Activated CD8-positive, alpha-beta T cell treated with anti-CD3 and anti-CD28 coated beads, Interleukin-2, amount 10 ng/mL, durations not matched to agents 7 days and 5 days (primary cell): ENCODE measurements at places on chromosomes 6 and 20. TPM values are rescaled to one million over a fixed set of nuclear protein-coding genes. Genes with fewer than 3 reads are reported as not detected.
A peak's percentile ranks its signal among the peaks of the same experiment; 100 is the strongest.

GRCh38 chr20:46699651-46700359 is 9.6 kb upstream of the SLC2A10 start:
- peak; percentile 34 for DNase-seq

- DNase-seq, result no peak
These were observed 50.1 kb downstream of the CARMIL1 start for GRCh38 chr6:25329161-25329817.

TUBE1 gene
- total RNA-seq, result 16.0 TPM

- no peak for DNase-seq
These were observed 485.4 kb upstream of the MANEA start for GRCh38 chr6:95091823-95092436.

GRCh38 chr6:90907931-90908655 is 321.2 kb upstream of the MAP3K7 start:
- DNase-seq, result no peak

DNA sequence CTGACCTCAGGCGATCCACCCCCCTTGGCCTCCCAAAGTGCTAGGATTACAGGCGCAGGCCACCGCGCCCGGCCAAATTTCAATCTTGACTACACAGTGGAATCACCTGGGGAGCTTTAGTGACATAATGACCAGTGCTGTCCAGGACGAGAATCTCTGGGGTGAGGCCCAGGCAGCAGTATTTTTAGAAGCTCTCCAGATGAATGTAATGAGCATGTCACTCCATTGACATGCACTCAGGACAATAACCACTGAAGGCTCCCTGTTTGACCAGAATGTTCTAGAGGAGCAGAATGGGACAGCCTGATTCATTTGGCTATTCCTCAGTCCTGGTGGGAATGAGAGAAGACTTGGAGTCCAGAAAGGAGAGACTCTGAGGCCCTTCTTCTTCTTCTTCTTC is 39.2 kb downstream of the SRSF3 start:
- no peak for DNase-seq

GRCh38 chr6:124066269-124066668 is 262.6 kb downstream of the NKAIN2 start:
- DNase-seq, result no peak

GRCh38 chr6:37819802-37820717 is 533 bp downstream of the ZFAND3 start:
- peak; percentile 35 for DNase-seq

- DNase-seq, result peak; percentile 72
These were observed 199.4 kb upstream of the ZNF184 start for GRCh38 chr6:27672113-27672799.

GRCh38 chr6:1820165-1820564 is 210.4 kb downstream of the FOXC1 start:
- no peak for DNase-seq

- no peak for DNase-seq
These were observed 8.7 kb upstream of the ATXN1 start for GRCh38 chr6:16769986-16770376.

TXNDC5 gene
- 36.9 TPM for total RNA-seq

DNA sequence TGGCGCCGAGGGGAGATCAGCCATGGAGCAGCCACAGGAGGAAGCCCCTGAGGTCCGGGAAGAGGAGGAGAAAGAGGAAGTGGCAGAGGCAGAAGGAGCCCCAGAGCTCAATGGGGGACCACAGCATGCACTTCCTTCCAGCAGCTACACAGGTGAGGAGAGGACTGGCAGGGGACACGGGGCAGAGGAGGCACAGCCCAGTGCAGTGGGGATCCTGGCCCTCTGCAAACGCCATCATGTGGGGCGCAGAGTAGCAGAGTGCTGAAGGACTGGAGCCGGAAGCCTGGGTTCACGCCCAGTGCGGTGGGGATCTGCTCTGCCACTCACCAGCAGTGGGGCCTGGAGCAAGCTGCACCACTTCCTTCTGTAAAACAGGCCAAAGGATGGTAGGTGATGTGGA is 41.1 kb upstream of the FANCE start:
- peak; percentile 69 for DNase-seq

SYNE1 gene
- 63.8 TPM for total RNA-seq

DNA sequence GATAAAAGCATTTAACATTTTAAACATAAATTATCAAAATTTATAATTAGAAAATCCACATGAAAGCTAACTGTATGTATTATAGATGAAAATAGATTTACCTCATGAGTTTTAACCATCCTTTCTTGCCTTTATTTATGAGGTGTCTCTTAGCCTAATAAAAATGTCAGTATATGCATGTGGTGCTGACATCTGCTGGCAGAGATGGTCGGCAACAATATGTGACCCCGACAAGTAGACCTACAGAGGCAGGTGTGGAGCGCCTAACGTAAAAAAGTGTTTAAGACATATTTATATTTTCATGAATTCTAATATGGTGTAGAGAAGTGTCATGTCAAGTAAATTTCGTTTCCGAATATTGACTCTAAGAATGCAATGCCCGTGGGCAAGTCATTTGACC is 149.0 kb upstream of the FUT9 start:
- DNase-seq, result no peak

GTF2H4 gene
- total RNA-seq, result 30.0 TPM

MEI4 gene
- total RNA-seq, result not detected

DNA sequence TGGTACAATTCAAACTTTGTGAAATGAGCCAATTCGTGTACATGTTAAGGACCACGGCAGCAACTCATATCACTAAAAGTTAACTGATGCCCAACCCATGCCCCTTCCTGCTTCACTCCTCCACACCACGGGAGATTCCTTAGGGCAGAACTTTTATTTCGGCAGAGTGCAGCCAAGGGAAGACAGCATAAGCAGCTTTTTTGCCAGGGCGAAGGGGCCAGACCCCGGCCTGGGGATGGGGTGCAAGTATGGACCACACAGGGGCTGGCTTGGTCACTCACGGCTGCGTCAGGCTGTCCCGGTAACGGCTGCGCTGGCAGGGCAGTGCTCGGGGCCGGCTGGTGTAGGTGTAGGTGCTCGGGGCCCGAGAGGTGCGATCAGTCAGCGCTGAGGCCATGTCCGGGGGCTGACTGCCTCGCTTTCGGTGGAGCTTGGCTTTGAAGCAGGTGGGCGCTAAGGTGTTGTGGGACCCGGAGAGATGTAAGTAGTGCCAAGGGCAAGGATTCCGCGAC is 792 bp downstream of the RSPH3 start:
- no peak for DNase-seq

DNA sequence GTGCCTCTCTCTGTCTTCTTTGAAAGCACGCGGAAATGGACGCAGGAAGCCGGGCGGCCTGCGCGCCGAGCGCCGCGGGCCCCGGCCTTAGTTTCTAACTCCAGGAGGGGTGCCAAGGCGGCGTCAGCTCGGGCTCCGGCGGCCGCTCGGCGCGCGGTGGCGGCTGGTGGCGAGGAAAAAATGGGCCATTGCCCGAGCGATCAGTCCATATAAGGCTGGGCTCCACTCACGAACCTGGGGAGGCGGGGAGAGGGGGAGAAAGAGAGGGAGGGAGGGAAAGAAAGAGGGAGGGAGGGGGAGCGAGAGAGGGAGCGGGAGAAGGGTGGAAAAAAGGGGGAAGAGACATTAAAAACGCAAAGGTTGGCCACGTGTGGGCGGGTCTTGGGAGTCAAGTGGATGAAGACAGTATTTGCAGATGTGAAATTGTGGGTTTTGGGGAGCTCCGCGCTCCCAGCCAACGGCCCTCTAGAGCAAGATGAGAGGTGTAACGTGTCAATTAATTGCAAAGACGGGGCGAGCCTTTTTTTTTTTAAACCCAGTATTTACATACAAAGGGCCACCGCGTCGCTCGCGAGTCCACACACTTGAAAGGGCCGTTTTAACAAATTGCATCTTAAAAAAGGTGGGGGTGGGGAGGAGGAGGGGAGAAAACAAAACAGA is at the start of gene NKX2-2:
TSS of gene NKX2-2 (minus strand) at position 184 of the 660 bp plus-strand sequence. CDS start 395 bp downstream, outside the sequence.
- no peak for DNase-seq

- DNase-seq, result no peak
These were observed 61.6 kb downstream of the PHACTR2 start for GRCh38 chr6:143739341-143739851.

ETV7 gene
- 3.5 TPM for total RNA-seq

OPRL1 gene
- 1.5 TPM for total RNA-seq

DNA sequence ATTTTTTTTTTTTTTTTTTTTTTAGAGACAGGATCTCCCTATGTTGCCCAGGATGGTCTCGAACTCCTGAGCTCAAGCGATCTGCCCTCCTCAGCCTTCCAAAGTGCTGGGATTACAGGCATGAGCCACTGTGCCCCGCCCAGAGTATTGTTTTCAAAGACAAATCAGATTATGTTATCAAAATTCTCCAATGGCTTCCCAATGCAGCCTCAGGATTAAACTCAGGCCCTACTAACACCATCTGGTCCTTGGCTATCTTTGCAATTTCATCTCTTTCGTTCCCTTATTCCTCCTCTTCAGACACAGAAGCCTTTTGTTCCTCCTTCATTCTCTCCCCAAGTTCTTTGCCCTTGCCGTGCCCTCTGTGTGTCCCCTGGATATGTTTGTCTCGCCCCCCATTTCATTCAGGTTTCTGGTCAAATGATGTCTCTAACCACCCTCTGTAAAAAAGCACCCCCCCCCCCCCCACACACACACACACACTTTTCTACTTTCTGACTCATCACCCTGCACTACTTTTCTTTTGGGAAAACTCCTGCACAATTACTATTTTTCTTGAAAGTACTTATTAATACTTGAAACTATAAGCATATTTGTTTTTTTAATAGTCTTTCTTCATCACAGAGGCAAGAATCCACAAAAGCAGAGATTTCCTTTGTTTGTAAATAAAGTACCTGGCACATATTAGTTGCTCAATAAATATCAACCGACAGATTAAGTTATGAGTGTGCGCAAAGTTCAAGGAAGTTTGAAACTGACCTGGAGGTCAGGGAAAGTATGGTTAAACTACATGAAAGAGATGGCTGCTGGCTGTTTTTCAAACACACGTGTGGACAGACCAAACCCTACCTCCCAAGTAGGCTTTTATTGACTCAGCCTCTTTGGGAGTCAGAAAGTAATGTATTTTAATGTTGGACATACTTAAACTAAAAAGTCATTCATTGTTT is 16.7 kb downstream of the BTN1A1 start:
- DNase-seq, result no peak

B3GALT4 gene
- total RNA-seq, result 12.2 TPM

GRCh38 chr6:89009624-89010059 is 46.2 kb upstream of the RNGTT start:
- no peak for DNase-seq

DNA sequence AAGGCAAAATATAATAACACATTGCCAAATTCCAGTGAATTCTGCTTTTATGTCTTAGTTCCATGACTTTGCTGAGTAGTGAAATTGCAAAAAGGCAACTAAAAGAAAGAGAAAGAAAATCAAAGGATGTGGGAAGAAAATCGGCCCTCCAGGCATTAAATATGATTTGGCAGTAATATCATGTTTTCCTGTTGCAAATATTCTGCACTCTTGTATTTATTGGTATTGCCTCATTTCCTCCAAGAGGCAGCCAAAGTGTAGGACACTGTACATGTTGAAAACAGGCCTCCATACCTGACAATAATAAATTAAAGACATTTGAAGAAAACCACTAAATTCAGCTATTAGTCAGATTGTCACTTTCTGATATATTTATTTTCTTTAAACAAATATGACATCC is 460.0 kb upstream of the NOX3 start:
- no peak for DNase-seq

OLIG3 gene
- 0.34 TPM for total RNA-seq

THBD gene
- not detected for total RNA-seq

FOXC1 gene
- total RNA-seq, result not detected

BCLAF1 gene
- total RNA-seq, result 133 TPM

DNA sequence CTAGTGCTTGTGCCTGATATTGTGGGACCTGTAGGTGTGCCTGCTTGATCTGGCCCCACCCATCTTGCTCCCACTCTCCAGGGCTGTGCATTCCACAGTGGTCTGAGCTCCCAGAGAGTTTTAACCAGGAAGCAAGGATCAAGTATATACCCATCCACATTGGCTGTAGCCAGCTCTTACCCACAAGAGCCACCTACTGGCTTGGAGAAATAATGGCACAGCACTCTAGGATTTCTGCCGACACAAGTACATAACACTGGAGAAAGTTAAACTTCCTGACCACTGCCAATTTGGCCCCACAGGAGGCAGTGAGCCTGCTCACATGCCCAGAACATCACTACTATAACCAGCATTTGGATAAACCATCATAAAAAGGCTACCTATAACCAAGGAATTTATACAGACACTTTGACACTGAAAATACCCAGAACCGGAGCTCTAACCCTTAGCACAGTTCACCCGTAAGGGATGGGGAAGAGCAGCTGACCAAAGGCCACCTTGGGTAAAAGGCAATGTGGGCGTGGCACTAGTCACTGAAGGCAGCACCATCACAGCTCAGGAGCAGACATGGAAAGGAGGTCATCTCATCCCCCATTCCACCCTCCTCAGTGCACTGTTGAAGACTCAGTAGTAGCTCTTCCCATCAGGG is 440.4 kb downstream of the BTBD3 start:
- no peak for DNase-seq

GRCh38 chr20:17872959-17873358 is 95.6 kb downstream of the SNX5 start:
- no peak for DNase-seq

- no peak for DNase-seq
These were observed 25.7 kb upstream of the MAP3K4 start for GRCh38 chr6:160965893-160966292.
